ENCODE measurements at places on chromosomes 1 and 21. TPM values are rescaled to one million over a fixed set of nuclear protein-coding genes. Genes with fewer than 3 reads are reported as not detected.

Gene S100A5
- total RNA-seq: not detected

Gene HTR6
- not detected for total RNA-seq

Gene TMEM52
- total RNA-seq: 1.5 TPM

Gene APOBEC4
- total RNA-seq: not detected

Gene KCNH1
- not detected for total RNA-seq

GRCh38 chr1:153540394-153541361 lies at the start of gene S100A5:
Gene S100A5, minus strand, starts transcription at chr1:153540934. Its CDS starts 743 bp downstream, at chr1:153540191.
- no peaks in the 10 kb centered on the region for H3K27me3 ChIP-seq
- peaks cover 42% of the 10 kb centered on the region for H3K4me1 ChIP-seq
- no peak within 1 kb of the TSS for H3K4me3 ChIP-seq
- H3K36me3 ChIP-seq: no peaks in the 10 kb centered on the region
- H3K27ac ChIP-seq: peak within 1 kb of the TSS; percentile 67
- peak; percentile 58 for DNase-seq

GRCh38 chr1:11622398-11622797 lies 31.8 kb downstream of the FBXO2 start:
- no peak for DNase-seq
- H3K36me3 ChIP-seq: no peaks in the 10 kb centered on the region
- peaks cover 12% of the 10 kb centered on the region for H3K27me3 ChIP-seq
- no peaks in the 10 kb centered on the region for H3K4me1 ChIP-seq

- no peaks in the 10 kb centered on the region for H3K4me1 ChIP-seq
- H3K27me3 ChIP-seq: no peaks in the 10 kb centered on the region
- DNase-seq: no peak
- no peak overlapping the region for H3K27ac ChIP-seq
- no peak overlapping the region for H3K4me3 ChIP-seq
Measured at GRCh38 chr1:57711326-57711725, 287.5 kb upstream of the DAB1 start.

GRCh38 chr1:6805004-6805416 lies 19.8 kb downstream of the CAMTA1 start:
- peaks cover 23% of the 10 kb centered on the region for H3K4me1 ChIP-seq
- H3K27ac ChIP-seq: no peak overlapping the region
- no peak for DNase-seq
- no peak overlapping the region for H3K4me3 ChIP-seq
- no peaks in the 10 kb centered on the region for H3K27me3 ChIP-seq
- H3K36me3 ChIP-seq: no peaks in the 10 kb centered on the region

GRCh38 chr1:181043025-181043888 lies 9.5 kb downstream of the MR1 start:
- H3K27me3 ChIP-seq: no peaks in the 10 kb centered on the region
- H3K27ac ChIP-seq: peak overlapping the region; percentile 67
- H3K4me1 ChIP-seq: peaks cover 26% of the 10 kb centered on the region
- no peak overlapping the region for H3K4me3 ChIP-seq

GRCh38 chr21:42352441-42353095 lies 1.8 kb upstream of the TFF2 start:
- peak; percentile 32 for DNase-seq
- H3K4me3 ChIP-seq: no peak overlapping the region
- H3K36me3 ChIP-seq: no peaks in the 10 kb centered on the region

DNA sequence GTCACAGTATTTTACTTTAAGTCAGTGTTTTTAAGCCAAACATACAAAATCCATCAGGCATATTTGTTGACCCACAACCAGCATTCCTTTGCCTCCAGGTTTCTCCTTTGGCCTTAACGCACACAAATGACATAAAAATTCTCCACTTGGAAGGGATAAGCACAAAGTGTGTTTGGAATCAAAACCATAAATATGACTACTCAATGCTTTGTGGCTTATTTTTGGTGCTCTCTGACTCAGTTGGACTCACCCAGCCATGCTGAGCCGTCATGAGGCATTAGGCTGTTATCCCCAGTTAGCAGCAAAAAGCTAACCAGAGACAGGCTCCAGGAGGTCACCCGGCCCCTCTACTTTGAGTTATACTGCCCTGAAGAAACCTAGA lies 948 bp downstream of the PRUNE1 start:
- peaks cover 67% of the 10 kb centered on the region for H3K4me1 ChIP-seq
- no peak for DNase-seq
- peak overlapping the region; percentile 59 for H3K4me3 ChIP-seq
- H3K27me3 ChIP-seq: no peaks in the 10 kb centered on the region

DNA sequence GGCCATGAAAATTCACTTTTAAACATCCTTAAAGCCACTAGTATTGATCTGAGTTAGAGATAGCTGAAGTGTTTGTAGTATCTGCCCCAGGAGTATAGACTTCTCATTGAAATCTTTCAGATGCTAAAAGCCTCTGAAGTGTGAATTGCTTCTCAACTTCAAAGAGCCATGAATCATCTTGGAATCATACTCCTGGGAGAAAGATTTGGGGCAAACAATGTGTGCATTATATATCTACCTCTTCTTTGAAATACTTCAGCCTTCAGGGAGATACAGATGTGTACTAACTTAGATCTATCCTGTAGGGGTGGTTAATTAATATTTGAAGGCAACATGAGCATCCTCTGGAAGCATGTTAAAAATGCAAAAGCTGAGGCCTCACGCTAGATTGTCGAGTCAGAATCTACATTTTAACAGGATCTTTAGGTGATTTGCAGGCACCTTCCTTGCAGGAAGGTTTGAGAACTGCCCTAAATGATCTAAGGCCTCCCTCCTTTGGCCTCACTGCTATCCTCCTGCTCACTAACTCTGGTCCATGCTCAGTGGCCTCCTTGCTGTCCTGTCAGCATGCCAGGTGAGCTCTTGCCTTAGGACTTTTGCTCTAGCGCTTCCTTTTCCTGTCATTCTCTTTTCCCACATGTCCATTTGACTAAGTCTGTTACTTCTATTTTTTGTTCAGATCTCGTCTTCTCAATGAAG lies 6.0 kb upstream of the SCYL3 start:
- no peaks in the 10 kb centered on the region for H3K36me3 ChIP-seq
- no peak for DNase-seq
- H3K27me3 ChIP-seq: peaks cover 5% of the 10 kb centered on the region
